ENCODE measurements at places on chromosomes 11 and 22. TPM values are rescaled to one million over a fixed set of nuclear protein-coding genes. Genes with fewer than 3 reads are reported as not detected.

- no peak overlapping the region for H3K4me3 ChIP-seq
- no peak for DNase-seq
- H3K36me3 ChIP-seq = peaks cover 36% of the 10 kb centered on the region
- no peak overlapping the region for H3K27ac ChIP-seq
Observed at GRCh38 chr11:689625-690024, 5.4 kb downstream of the DEAF1 start.

- H3K4me3 ChIP-seq = no peak overlapping the region
- peaks cover 5% of the 10 kb centered on the region for H3K4me1 ChIP-seq
- H3K27me3 ChIP-seq = no peaks in the 10 kb centered on the region
- H3K27ac ChIP-seq = no peak overlapping the region
- no peaks in the 10 kb centered on the region for H3K36me3 ChIP-seq
Observed at GRCh38 chr22:22756109-22756508, 111.7 kb downstream of the GGTLC2 start.

DNA sequence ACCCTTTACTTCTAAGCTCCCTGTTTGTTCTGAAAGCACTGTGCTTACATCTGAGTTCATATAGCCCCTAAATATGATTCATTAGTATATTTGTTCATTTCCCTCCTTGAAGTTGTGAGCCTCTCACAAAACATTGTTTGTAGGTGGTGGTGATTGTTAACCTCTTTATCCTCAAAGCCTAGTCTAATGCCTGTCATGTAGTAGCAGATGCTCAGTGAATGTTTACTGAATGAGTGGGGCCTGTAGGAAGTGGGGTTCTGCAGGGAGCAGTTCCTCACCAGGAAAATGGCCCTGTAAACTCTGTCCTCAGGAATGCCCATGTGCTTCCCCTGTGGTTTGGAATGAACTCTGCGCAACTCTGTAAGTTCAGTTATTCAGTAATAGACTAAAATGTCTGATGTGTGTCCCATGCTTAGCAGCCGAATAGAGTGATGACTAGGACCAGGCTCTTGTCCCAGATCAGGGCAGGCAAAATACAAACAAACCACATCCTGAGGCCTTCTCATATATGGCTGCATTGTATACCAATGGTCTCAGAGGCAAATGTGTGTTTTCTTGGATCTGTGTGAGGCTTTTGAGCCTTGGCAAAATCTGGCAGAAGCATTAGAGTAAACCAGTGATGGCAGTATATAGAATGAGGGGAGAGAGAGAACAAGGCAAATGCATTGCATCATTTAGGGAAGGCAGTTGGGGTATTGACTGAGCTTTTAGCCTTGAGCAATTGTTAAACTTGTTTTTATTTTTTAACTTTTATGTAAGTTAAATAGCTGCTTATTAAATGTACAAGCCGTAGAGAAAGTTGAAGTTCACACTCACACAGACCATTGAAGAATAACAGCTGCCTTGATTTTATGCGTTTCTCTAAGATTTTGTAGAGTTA is 91.4 kb upstream of the BIRC3 start:
- peaks cover 10% of the 10 kb centered on the region for H3K27me3 ChIP-seq
- H3K4me3 ChIP-seq = no peak overlapping the region
- H3K4me1 ChIP-seq = no peaks in the 10 kb centered on the region
- H3K36me3 ChIP-seq = no peaks in the 10 kb centered on the region
- H3K27ac ChIP-seq = no peak overlapping the region

- H3K4me3 ChIP-seq = peak overlapping the region; percentile 64
- H3K27ac ChIP-seq = no peak overlapping the region
- H3K36me3 ChIP-seq = no peaks in the 10 kb centered on the region
- no peak for DNase-seq
Observed at GRCh38 chr22:29481265-29482000, 1.4 kb downstream of the NEFH start.

- no peaks in the 10 kb centered on the region for H3K36me3 ChIP-seq
- peaks cover 3% of the 10 kb centered on the region for H3K4me1 ChIP-seq
- no peak overlapping the region for H3K4me3 ChIP-seq
- no peak for DNase-seq
Observed at GRCh38 chr11:4454021-4454420, 4.9 kb downstream of the OR52K2 start.

DNA sequence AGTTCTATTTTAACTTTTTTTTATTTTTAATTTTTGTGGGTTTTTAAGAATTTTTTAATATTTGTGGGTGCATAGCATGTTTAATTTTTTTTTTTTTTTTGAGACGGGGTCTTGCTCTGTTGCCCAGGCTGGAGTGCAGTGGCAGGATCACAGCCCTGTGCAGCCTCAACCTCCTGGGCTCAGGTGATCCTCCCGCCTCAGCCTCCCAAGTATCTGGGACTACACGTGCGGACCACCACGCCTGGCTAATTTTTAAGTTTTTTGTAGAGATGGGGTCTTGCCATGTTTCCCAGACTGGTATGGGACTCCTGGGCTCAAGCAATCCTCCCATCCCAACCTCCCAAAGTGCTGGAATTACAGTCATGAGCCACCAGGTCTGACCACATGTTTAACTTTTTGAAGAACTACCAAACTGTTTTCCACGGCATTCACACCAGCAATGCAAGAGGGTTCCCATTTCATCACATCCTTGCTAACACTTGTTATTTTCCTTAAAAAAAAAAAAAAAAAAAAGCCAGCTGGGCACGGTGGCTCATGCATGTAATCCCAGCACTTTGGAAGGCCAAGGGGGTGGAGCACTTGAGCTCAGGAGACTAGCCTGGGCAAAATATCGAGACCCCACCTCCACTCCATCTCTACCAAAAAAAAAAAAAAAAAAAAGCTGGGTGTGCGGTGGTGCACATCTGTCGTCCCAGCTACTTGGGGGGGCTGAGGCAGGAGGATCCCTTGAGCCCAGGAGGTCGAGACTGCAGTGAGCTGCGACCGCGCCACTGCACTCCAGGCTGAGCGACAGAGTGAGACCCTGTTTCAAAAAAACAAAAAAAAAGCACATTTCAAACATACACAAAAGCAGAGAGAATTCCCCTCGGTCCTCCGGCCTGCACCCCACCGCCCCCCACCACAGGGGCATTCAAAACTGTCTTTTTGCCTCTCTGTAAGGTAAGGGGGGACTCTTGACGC is 16.7 kb upstream of the TXNRD2 start:
- H3K27me3 ChIP-seq = no peaks in the 10 kb centered on the region
- H3K4me3 ChIP-seq = no peak overlapping the region
- H3K27ac ChIP-seq = no peak overlapping the region

Gene MPZL3
- total RNA-seq = 69.3 TPM

GRCh38 chr11:24249921-24250320 is 246.9 kb upstream of the LUZP2 start:
- no peaks in the 10 kb centered on the region for H3K27me3 ChIP-seq
- H3K36me3 ChIP-seq = no peaks in the 10 kb centered on the region
- no peak for DNase-seq
- H3K4me1 ChIP-seq = no peaks in the 10 kb centered on the region
- H3K27ac ChIP-seq = no peak overlapping the region

Gene TECTA
- 0.34 TPM for total RNA-seq

DNA sequence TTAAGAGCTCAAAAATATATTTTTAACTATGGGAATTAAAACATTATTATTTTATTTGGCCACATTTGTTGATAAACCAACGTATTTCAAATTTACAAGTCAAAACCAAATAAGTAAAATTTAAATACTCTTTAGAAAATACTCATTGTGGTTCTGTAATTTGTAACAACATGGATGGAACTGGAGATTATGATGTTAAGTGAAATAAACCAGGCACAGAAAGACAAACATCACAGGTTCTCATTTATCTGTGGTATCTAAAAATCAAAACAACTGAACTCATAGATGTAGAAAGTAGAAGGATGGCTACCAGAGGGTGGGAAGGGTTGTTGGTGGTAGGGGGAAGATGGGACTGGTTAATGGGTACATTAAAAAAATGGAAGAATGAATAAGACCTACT is 50.8 kb downstream of the STK33 start:
- no peaks in the 10 kb centered on the region for H3K27me3 ChIP-seq
- DNase-seq = no peak
- H3K4me3 ChIP-seq = no peak overlapping the region

DNA sequence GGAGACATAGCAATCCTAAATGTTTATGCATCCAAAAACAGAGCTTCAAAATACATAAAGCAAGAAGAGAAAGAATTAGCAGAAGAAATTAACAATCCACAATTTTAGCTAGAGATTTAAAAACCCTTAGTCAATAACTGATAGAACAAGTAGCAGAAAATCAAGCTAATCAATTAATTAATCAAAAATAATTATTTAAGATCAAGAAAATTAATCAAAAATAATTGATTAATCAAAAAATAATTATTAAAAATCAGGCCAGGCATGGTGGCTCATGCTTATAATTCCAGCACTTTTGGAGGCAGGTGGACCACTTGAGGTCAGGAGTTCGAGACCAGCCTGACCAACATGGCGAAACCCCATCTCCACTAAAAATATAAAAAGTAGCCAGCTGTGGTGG is 29.2 kb downstream of the C11orf24 start:
- H3K27ac ChIP-seq = no peak overlapping the region
- H3K27me3 ChIP-seq = peaks cover 23% of the 10 kb centered on the region
- DNase-seq = no peak
- no peaks in the 10 kb centered on the region for H3K4me1 ChIP-seq
- H3K36me3 ChIP-seq = no peaks in the 10 kb centered on the region
- no peak overlapping the region for H3K4me3 ChIP-seq

GRCh38 chr11:128619540-128620308 is 32.4 kb upstream of the ETS1 start:
- no peaks in the 10 kb centered on the region for H3K36me3 ChIP-seq
- no peak for DNase-seq
- H3K4me1 ChIP-seq = peaks cover 59% of the 10 kb centered on the region
- H3K27ac ChIP-seq = peak overlapping the region; percentile 30

DNA sequence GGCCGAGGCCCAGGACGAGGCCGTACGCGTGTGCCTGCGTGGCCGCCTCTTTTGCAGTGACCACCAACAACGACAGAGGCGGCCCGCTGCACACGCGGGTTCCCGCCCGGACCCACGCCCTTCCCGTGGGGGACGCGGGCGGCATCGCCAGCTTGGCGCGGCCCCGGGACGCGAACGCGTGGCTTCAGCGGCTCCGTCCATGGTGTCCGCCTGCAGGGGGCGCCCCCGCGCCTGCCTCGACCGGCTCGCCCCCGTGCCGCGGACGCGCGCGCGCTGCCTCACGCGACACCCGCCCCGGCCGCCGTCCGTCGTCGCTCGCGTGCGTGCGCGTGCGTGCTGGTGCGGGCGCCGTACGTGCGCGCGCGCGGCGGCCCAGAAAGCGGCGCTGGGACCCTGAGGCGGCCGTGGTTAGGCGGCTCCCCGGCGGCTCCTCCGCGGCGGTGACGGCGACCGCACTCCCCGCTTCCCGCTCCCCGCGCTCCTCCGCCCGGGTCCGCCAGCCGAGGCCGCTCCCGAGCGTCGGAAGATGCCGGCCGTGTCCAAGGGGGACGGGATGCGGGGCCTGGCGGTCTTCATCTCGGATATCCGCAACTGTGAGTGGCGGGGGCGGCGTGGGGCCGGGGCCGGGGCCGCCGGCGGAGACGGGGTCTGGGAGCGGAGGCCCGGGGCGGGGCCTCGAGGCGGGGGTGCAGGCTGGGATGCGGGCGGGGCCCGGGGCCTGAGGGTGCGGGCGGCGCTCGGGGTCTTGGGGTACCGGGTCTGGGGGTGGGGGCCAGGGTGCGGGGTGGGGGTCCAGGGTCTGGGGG is at the start of gene AP2A2:
AP2A2 (plus strand) TSS at position 375 of the 806 bp plus-strand sequence; CDS start at position 527, 152 bp downstream.
- peak within 1 kb of the TSS; percentile 71 for H3K27ac ChIP-seq
- DNase-seq = peak; percentile 90
- H3K4me3 ChIP-seq = peak within 1 kb of the TSS; percentile 85
- peaks cover 28% of the 10 kb centered on the region for H3K4me1 ChIP-seq
- H3K27me3 ChIP-seq = no peaks in the 10 kb centered on the region

Gene GRM5
- total RNA-seq = not detected

All from activated T-helper 1 cell treated with anti-CD3 and anti-CD28 coated beads, Interleukin-12 subunit alpha, Interleukin-12 subunit beta, Interleukin-2, Interleukin-4 antibody, amounts not matched to agents 30 ng/mL and 10 ng/mL and 1 ng/mL, durations not matched to agents 14 hours and 24 hours and 36 hours (primary cell).